Cardiac atrium fibroblast (primary cell): ENCODE measurements at places on chromosomes 4 and X. TPM values are rescaled to one million over a fixed set of nuclear protein-coding genes. Genes with fewer than 3 reads are reported as not detected.

MANBA gene
- 13.5 and 26.6 TPM in 2 replicates for total RNA-seq

SNCA gene
- not detected in 2 replicates for total RNA-seq

CDX4 gene
- total RNA-seq = not detected in 2 replicates

DCX gene
- total RNA-seq = not detected in 2 replicates

CXCL3 gene
- total RNA-seq = 7.0 and 46.5 TPM in 2 replicates

P2RY8 gene
- not detected in 2 replicates for total RNA-seq

PDE5A gene
- total RNA-seq = 11.6 and 19.1 TPM in 2 replicates

BMX gene
- total RNA-seq = 2.9 and 4.4 TPM in 2 replicates

MAGEB2 gene
- total RNA-seq = not detected in 2 replicates

ZFP92 gene
- total RNA-seq = 0.81 and 1.4 TPM in 2 replicates
